ENCODE measurements at places on chromosomes 1 and 21.

DNA sequence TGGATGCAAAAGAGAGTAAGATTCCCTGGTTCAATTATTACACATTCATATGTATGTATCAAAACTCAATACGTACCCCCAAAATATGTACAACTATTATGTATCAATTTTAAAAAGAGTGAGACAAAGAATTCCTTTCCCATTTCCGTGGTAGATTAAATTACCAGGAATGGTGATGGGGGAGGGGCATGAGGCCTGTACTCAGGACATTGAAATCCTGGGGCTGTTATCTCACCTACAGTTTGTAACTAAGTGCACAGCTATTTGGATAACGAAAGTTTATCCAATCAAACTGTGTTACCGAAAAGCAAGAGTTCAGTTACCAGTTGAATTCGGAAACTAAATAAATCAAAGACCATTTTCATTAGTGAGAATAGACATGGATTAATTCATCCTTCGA, 8.3 kb upstream of the ESRRG start:
- no peak for DNase-seq

DNA sequence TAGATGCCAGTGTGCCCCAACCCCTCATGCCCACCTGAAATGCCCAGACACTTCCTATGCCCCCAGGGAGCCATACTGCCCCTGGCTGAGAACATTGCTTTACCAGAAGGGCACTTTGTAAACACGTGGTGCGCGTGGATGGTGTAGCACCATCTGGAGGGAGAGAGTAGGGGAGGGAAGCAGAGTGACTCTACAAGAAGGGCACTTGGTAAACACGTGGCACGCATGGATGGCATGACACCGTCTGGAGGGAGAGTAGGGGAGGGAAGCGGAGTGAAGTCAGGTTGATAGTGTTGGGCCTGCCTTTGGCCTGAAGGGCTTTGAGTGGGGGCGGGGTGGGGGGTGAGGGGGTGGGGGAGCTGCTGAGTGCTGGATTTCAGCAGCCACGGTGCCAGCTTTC, 324.0 kb upstream of the VAMP3 start:
- no peak for DNase-seq

GRCh38 chr1:80769208-80769750, 1031.5 kb upstream of the ADGRL2 start:
- DNase-seq, result no peak

- DNase-seq, result peak; percentile 60
These were observed 101.3 kb upstream of the HMCN1 start for GRCh38 chr1:185632659-185633423.

DNA sequence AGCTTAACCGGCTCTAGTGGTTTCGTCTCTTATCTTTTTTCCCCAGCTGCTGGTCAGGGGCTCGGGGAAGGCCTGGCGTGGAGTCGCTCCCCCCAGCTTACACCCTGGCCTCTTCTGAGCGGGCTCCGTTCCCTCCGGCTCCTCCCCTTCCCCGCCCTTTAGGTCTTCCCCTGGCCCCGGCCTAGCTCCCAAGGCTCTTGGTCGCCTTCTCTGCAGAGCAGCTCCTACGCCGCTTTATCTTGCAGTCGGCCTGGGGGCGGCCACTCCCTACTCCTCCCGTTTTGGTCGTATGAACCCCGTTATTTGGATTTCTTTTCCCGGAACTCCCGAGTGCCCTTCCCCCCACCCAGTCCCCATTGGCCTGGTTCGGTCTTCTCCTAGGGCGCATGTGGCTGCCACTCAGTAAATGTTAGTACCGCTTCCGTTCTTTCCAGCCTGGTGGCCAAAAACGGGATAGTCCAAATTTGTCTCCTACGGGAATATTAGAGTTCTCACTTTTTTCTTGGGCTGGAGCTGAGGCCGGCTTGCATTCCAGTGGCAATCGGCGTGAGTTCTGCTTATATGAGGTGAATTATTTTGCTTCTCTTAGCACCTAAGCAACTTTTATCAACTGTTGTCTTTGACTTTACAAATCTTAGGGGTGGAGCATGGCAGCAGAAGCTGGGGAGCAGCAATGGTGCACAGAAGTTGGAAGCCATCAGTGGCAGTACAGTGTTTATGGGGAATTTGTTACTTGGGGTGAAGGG, 467 bp downstream of the THRAP3 start:
- no peak for DNase-seq

- peak; percentile 71 for DNase-seq
These were observed 216.4 kb downstream of the LTN1 start for GRCh38 chr21:28776251-28776650.
